Cardiac muscle cell (in vitro differentiated cells and primary cell): ENCODE measurements at places on chromosomes 16 and 17.

DNA sequence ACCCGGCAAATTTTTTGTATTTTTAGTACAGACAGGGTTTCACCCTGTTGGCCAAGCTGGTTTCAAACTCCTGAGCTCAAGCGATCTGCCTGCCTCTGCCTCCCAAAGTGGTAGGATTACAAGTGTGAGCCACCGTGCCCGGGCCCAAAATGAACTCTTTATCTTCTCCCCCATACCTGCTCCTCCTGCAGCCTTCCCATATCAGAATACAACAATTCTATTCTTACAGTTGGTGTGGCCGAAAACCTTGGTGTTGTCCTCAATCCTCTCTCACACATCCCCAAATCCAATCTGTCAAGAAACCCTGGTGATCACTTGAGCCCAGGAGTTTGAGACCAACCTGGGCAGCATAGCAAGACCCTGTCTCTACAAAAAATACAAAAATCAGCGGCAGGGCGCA is 19.5 kb upstream of the SPN start:
- DNase-seq, result no peak

GRCh38 chr17:82247182-82247823 is 18.5 kb downstream of the SLC16A3 start:
- DNase-seq, result no peak

GRCh38 chr17:17884391-17885357 is 47.9 kb upstream of the SREBF1 start:
- DNase-seq, result no peak

DNA sequence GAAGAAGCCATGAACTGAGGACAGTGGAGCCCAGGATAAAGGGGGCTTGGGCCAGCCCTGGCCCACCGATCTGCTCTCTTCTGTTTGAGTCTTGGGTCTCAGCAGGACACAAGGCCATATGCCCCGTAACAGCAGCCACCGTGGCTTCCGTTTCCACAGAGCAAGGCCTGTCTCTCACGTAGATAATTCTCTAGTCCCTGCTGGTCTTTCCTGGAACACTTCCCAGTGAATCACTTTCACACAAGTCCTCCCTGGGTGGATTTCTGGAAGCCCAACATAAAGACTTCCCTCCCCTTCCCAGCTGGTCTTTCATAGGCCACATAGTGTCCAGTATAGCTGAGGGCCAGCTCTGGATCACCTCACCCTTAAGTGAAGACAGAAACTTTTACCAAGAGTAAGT is 19.9 kb upstream of the C16orf78 start:
- no peak for DNase-seq

- peak; percentile 86 for DNase-seq
Observed at GRCh38 chr17:57955183-57955931, at the start of gene CUEDC1. CUEDC1 (minus strand) TSS chr17:57955412; CDS start chr17:57885564, 69,848 bp downstream.

DNA sequence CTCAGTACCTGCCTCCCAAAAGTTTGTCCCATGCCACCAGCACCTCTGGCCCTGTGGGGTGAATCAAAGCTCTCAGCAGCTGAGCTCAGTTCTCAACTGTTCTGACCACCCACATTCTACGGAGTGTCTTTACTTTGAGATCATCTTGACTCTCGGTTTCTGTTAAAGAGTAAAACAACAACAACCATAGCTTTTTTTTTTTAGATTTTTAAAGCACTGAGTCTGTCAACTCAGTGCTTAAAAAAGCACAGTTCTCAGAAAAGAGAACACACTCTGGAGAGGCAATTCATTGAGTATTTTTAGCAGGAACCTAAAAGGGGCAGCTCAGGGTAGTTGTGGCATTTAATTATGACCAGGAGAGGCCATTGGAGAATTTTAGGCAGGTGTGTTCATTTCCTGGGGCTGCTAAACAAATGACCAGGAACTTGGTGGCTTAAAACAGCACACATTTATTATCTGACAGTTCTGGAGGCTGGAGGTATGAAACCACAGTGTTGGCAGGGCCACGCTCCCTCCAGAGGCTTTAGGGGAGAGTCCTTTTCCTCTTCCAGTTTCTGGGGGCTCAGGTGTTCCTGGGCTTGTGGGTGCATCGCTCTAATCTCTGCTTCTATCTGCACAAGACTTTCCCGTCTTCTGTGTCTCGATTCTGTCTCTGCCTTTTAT is 6.7 kb upstream of the WFIKKN2 start:
- DNase-seq, result no peak

DNA sequence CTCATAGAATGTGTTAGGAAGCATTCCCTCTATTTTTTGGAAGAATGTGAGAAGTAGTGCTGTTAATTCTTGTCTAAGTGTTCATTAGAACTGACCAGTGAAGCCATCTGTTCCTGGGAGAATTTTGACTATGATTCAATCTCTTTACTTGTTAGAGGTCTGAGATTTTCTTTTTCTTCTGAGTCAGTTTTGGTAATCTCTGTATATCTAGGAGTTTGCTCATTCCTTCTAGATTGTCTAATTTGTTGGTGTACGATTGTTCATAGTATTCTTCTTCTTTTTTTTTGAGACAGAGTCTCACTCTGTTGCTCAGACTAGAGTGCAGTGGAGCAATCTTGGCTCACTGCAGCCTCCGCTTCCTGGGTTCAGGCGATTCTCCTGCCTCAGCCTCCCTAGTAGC is 20.4 kb downstream of the NFATC3 start:
- no peak for DNase-seq

GRCh38 chr16:67256701-67257230 is 8.0 kb downstream of the SLC9A5 start:
- DNase-seq, result no peak

GRCh38 chr17:4100883-4101756 is 41.7 kb downstream of the ZZEF1 start:
- peak; percentile 53 for DNase-seq

GRCh38 chr17:68567035-68567434 is 34.1 kb downstream of the FAM20A start:
- no peak for DNase-seq

DNA sequence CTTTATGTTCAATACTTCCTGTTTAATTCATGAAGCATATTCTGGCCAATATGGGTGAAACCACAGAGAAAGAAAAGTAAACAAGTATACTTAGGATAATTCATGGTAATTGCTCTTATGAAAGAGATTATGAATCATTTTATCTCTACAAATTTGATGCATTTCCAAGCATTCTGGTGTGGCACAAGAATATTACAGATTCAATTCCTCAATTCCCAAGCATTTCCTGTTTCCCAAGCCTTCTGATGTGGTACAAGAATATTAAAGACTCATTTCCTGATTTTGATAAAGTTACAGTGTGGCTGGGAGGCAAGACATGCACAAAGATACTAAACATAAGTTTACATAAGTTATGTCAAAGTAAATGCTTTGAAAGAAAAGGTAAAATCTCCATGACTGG is 126.1 kb upstream of the NUDT7 start:
- no peak for DNase-seq

GRCh38 chr17:34988644-34989043 is 8.3 kb downstream of the LIG3 start:
- no peak for DNase-seq

DNA sequence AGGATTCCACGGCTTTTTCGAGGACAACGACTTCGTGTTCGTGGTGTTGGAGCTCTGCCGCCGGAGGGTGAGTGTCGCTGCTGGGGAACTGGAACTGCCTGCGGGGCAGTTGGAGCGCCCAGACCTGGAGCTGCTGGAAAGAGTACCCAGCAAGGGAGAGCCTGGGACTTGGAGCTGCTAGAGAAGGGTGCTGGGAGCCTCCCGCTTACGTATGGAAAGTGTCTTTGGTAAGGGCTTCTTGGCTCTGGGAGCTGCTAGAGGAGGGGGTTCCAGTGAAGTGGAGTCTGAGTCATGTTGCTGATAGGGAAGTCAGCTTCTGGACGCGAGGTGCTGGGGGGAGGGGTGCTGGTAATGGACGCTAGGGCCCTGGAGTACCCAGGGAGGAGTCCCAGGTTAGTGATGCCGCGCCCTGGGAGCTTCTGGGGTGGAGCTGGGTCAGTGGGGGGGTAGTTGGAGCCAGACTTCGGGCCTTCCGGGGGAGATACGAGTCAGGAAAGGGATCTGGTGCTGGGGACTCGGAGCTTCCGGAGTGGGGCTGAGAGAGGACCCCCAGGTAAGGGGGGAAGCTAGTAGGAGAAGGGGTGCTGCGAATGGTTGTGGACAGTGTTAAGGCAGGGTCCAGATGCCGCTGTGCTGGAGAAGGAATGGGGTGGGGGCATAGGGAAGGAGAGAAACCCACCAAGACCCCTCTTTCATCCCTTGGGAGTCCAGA is 741 bp downstream of the PLK1 start:
- DNase-seq, result peak; percentile 43

DNA sequence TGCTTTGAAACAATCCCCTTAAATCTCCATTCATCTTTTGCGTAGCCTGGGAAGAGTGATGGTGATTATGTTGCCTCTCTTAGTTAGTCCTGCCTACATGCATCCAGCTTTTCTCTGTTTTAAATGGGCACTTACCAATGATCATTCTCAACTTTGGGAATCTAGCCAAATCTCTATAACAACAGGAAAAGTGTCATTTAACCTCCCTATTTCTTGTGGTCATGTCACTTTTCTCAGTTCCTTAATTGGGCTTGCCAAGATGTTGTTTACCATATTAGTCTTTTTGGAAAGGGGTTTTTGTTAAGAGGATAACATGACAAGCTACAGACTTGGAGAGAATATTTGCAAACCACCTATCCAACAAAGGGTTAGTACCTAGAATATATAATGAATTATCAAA is 15.6 kb upstream of the CLEC10A start:
- DNase-seq, result no peak

- DNase-seq, result no peak
Observed at GRCh38 chr17:50177476-50177875, 11.7 kb downstream of the SGCA start.

DNA sequence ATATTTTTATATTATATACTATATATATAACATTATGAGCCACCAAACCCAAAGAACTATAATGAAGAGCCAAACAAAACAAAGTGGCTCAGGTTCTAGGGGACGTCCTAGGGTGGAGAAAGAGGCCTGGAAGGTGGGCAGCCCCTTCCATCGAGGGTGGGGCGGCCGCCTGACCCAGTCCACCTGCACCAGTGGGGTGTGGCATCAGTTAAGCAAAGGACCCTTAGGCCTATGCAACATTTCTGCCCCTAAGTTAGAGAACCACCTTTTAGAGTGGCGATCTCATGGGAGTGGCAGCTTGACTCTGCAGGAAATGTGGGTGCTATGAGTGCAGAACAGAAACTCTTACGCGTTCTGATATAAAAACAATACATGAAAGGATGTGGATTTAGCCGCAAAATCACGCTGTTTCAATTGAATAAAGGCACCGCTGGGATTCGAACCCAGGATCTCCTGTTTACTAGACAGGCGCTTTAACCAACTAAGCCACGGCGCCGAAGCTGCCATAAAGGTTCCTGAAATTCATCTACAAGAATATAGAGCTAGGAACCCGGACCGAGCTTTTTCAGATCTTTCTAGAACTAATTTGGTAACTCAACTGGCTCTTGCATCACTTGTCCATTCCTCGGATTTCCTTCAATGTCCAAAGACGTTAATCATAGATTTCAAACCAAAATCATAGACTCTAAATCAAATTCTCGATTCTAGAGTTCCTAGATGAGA is 15.6 kb upstream of the AURKB start:
- DNase-seq, result peak; percentile 81

DNA sequence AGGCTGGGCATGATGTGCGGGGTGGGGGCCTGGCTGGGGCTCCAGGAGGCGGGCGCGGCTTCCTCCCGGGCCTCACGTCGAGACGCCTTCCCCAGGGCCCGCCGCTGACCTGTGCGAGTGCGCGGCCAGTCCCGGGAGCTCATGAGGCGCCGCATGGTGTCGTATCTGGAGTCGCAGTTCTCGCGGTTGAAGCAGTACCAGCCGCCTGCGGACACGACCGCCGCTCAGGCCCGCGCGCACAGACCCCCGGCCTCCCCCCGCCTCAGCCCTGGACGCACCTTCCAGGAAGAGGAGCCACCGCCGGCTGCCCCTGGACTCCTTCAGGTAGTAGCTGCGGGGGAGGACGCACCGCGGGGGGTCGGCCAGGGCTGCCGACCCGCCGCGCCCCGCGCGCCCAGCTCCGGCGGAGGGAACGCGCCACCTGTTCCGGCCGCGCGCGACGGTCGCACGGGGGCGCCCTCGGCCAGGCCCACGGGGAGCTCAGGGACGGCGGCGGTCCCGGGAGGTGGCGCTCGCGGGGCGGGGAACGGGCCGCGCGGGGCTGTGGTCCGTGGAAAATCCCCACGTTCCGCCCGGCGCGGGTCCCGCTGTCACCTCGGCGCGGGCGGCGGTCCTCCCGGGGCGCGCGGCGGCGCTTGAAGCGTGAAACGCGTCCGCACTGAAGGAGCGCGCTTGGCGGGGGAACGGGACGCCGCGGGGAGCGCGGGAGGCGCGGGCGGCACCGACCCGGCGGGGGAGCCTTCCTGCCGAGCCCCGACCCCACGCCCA is 1.4 kb downstream of the NOTUM start:
- DNase-seq, result peak; percentile 74

GRCh38 chr16:46573008-46573833 is 48.0 kb downstream of the SHCBP1 start:
- DNase-seq, result peak; percentile 14
